Uterus (tissue), 4 donors: ENCODE measurements at places on chromosomes 4 and X. TPM values are rescaled to one million over a fixed set of nuclear protein-coding genes. Genes with fewer than 3 reads are reported as not detected.

DNA sequence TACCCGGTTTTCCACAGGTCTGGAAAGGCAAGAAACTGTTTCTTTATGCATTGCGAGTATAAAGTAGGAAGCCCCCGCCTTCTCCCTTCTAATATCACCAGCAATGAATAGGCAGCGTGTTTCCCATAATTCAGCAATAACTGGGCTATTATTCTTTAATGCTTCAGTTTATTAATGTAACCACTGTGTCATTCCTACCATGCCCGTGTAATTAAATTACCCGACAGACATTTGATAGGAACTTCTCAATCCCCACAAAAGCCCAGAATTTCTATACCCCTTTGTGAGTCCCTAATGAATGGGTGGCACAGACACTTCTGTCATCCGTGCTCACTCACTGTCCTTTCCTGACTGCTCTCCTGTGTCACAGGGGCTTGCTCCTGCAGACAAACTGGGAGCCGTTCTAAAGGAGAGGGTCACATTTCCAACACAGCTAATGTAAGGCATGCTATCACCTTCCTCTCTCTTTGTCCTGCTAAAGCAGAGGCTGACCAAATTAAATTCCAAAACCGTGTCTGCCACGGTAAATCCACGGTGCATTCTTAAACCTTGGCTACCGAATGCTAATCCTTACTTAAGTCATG is 108.5 kb upstream of the MID1 start:
- DNase-seq, result no peak

The CYLC1 gene
- not detected for total RNA-seq

DNA sequence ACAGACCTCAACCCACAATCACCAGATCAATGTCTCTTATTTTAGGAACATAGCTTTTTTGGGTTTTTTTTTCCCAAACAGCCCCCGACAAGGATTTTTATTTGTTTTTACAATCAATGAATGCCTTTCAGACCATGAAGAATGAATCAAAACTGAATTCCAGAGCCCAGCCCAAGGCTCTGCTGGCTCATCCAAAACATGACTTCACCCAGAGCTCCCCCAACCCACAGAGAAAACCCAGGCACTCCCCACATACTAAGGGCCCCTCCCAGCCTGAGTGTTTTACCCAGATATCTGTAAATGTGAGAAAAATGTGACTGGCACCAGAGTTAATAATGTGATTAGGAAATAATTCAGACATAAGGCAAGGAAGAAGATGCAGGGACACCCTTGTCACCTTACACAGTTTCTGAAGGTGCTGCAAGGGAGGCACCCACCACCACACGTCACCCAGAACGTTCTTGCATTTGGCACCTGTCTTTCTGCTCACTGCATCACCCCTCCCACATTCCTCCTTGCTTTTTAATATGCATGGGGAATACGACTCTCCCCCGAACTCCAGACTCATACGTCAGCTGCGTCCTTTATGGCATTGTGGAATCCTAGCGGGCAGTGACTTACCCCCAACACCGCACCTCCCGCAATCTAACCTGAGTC is 47.8 kb upstream of the C4orf50 start:
- no peak for DNase-seq

The F9 gene
- not detected for total RNA-seq

GRCh38 chr4:121462660-121463261 is 81.9 kb upstream of the QRFPR start:
- DNase-seq, result no peak

- DNase-seq, result no peak
These were observed 144.6 kb upstream of the GPC4 start for GRCh38 chrX:133559909-133560308.

DNA sequence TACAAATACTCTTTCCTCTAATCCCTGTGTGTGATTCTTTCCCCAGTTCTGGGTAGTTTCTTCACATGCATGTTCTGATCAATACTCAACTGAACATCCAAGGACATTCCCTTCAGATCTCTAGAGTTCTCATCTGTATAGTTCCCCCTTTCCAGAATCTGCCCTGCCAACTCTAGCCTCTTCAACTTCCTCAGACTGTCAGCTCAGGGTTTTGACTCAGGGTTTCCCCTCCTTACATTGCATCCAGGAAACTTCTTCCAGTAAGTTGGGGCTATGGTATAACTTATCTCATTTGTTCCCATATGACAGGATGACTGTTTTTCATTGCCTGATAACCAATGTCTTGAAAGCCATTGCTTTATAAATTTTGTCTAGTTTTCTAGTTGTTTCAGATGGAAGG is 14.2 kb upstream of the ANKRD17 start:
- no peak for DNase-seq

DNA sequence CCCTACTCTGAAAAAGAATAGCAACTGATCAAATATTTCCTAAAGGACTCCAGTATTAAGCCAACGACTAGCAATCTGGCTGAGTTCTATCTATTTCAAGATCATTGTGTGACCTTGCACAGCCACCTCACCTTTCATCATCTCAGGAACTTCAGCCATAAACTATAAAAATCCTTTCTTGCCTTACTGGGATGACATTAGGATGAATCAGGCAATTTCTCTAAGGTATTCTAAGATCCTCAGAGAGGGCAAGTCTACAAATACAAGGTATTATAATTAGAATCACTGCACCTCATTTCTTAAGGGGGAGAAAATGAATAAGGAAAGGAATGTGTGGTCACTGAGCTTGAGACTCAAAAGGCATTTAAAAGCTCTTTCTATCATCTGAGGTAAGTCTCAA is 152.6 kb downstream of the GRIA3 start:
- no peak for DNase-seq
